Neuronal stem cell (in vitro differentiated cells): ENCODE measurements at places on chromosomes 16 and 17.

DNA sequence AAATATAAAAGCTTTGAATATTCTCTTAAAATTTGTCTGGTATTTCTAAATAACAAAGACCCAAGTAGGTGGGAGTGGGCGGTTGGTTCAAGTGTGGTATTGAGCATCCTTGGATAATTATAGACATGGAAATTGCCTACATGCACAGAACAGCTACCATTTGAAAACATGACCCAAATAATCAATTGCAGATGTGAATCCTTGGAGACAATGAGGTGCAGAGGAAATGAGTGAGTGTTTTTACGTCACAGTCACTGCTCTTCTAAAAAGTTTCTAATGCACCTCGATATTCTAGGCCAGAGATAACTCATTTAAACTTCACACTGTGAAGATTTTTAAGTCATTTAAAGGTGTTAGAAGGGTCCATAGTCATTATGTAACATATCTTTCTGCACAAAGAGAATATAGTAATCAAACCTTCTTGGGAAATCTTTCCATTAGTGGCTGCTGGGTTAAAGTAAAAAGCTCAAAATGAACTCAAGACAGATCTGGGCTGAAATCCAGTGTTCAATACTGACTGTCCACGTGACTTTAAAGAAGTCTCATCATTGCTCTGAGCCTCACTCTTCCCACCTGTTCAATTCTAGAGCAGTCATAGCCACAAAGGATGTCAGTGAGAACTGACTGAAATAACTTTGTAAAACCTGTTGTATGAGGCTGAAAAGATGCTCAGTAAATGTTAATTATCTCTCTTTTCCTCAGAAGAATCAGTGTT is 144.5 kb downstream of the CDH11 start:
- no peak for DNase-seq

- DNase-seq, result no peak
These were observed 10.5 kb upstream of the KRT38 start for GRCh38 chr17:41451154-41451728.

DNA sequence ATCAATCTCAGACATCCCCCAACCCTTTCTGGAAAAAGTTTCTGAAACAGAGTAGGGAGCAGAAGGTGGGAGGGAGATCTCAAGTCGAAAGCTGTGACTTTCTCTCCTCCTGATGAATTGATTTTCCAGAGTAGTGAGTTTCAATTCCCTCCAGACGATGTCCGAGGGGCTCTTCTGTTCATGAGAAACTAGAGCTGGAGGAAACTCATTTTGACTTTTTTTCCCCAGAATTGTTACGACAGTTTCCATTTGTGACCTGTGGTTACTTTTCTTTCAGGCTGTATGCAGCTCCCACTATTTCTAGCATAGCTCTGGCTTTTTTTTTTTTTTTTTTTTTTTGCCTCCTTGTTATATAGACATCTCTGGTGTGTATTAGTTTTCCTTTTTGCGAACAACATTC is 422.1 kb upstream of the SALL1 start:
- no peak for DNase-seq

- no peak for DNase-seq
These were observed 10.9 kb downstream of the CLUH start for GRCh38 chr17:2700491-2701141.

GRCh38 chr17:57662644-57663308 is 82.3 kb downstream of the CCDC182 start:
- DNase-seq, result peak; percentile 92

DNA sequence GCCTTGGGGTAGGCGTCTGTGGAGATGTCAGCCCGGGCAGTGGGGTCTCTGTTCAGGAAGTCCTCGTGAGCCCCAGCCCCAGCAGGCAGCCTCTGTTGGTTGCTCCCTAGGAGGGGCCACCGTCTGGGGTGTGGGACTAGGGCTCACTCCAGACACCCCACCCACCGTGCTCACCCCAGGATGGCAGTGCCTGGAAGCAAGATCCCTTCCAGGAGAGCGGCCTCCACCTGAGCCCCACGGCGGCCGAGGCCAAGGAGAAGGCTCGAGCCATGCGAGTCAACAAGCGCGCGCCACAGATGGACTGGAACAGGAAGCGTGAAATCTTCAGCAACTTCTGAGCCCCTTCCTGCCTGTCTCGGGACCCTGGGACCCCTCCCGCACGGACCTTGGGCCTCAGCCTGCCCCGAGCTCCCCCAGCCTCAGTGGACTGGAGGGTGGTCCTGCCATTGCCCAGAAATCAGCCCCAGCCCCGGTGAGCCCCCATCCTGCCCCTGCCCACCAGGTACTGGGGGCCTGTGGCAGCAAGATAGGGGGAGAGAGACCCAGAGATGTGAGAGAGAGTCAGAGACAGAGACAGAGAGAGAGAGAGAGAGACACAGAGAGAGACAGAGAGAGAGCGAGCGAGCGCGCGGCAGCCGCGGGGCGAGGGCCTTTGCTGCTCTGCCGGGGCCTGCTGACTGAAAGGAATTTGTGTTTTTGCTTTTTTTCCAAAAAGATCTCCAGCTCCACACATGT is 9.8 kb downstream of the NTHL1 start:
- no peak for DNase-seq

DNA sequence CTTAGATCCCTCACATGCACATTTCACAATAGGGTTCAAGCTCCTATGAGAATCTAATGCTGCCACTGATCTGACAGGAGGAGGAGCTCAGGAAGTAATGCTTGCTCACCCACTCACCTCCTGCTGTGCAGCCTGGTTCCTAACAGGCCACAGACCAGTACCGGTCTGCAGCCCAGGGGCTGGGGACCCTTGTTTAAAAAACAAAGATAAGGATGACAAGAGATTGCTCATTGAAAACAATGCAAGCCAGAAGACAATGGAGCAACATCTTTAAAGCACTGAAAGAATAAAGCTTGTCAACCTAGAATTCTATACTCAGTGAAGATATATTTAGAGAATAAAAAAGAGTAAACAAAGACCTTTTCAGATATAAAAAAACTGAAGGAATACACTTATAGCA is 22.8 kb upstream of the FA2H start:
- no peak for DNase-seq

DNA sequence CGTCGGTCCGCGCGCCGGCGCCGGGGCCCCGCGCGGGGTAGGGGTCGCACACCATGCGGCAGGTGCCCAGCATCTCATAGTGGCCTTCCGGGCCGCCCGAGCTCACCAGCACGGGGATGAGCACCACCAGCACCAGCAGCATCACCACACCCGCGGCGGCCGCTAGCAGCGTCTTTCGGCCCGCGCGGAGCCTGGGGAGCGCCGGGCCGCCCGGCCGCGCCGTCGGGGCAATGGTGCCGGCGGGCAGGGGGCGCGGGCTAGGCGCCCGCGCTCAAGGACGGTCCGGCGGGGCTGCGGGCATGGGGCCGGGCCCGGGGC is 237 bp downstream of the C1QL1 start:
- no peak for DNase-seq

DNA sequence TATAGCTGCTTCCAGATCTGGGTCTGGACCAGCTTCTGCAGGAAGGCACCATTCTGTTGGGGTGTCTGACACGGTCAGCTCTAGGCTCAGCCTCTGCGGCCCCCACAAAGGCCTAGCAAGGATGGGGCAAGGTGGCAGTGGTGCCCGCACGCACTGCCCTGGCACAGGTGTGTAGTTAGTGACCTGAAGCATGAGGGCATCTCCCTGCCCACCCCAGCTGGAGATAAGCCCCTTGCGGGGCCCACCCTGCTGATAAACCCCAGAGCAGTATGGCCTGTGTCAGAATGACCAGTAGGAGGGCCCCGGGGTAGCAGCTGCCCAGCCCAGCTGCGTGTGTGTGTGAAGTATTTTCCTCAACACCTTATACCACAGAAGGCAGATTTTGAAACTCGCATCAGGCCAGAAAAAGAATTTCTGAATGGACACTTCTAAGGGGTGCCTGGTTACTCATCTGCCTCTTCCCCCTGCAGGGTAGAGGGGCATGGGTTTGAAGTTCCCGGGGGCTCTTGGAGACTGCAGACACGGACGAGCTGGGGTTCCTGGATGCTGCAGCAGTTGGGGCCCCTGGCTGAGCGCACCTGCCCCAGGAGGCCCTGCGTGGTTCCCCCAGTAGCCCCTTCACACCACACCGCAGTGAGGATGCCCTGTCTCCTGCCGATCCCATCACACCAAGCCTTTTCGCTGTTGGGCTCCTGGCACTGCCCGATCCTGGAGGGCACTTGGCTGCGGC is 4.5 kb downstream of the ARHGDIA start:
- no peak for DNase-seq

- no peak for DNase-seq
These were observed 5.2 kb upstream of the NUBP1 start for GRCh38 chr16:10738231-10739077.

DNA sequence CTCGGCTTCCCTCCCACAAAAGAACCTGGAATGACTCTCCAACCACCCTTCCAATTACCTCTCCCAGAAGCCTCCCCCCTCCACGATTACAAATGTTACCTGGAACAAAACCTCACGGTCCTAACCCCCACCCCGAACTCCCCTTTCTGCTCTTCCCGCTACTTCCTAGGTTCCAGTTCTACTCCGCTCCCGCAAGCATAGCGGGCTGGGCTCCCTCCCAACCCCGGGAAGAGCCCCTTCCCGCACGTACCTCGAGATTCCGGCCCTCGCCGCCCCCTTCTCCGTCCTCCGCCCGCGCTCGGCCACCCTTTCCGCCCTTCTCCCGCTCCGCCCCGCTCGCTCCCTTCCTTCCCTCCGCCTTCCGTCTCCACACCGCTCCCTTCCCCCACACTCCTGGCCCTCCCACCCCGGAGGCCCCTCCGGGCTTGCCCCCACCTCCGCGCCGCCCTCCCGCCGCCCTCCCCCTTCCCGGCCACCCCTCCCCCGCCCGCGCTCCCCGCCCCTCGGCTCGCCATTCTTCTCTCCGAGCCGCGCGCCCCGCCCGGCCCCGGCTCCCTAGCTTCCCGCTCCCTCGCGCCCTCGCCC is 457 bp downstream of the CHTF8 start:
- peak; percentile 81 for DNase-seq

- DNase-seq, result no peak
These were observed 258.2 kb upstream of the TNRC6C start for GRCh38 chr17:77700165-77700881.

DNA sequence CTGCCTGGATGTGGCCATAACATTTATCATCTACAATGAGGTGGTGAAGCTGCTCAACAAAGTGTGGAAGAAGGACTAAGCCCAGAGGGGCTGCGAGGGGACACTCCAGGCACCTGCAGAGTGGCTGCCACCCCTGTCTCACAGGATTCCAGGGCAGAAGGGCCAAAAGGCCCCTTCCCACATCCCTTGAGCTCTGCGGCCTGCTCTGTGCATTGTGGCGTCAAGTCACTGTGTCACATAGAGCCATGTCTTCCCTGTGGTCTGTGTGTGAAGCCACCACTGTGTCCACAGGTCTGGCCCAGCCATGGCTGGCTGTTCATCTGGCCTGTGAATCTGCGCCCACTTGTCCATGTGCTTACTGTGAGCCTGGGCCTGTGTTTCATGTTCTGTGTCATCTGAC is 1714.6 kb downstream of the TP53TG3F start:
- no peak for DNase-seq

DNA sequence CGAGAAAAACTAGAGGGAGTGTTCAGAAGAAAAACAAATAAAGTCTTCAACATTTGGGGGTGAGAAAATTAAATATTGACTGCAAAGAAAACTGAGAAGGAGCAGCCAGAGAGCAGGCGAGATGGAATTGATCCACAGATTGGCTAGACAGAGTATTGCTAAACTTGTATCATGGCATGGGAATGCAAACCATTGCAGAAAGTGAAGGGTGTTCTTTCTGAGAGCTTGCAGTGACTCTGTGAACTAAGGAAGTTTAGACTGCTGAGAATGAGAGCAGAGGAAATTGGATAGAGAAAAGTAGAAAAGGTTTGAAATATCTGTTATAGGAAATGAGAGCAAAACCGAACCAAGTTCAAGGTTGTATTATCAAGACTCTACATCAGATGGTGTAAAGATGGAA is 191.5 kb downstream of the HS3ST3A1 start:
- no peak for DNase-seq

- no peak for DNase-seq
These were observed 1.4 kb upstream of the HS3ST3B1 start for GRCh38 chr17:14299280-14300141.

DNA sequence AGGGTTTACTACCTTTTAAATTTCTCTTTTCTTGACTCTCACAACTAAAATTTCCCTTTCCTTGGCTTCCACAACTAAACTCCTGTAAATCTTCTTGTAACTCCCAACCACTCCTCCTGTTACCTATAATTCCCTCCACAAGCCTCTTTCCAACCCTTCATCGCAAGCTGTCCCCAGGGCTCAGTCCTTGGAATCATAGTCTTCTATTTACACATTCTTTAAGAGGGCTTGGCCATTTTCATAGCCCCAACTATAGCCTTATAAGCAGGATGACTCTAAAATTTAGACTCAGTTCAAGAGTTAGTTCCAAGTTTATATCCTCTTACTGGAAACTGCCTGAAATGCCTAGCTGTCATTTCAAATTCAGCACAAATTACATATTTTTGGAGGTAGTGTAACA is 23.9 kb downstream of the GLG1 start:
- no peak for DNase-seq

DNA sequence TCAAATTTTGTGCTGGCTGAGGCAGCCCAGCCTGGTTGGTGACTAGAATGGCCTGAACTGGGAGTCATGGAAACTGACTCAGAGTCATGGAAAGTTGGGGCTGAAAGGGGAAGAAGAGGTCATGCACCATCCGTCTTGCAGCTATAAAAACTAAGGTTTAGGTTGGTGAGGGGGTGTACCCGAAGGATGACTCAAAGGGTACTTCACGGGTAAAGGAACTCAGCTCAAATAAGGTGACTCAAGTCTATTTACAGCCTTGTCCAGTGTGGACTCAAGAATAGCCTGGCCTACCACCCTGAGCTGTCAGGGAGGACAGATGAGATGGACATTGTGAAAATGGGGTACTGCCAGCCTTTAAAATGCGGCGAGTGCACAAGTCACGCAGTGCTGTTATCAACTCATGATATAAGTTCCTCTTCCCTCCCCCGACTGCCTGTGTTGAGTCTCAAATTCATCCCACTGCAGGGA is 18.6 kb downstream of the CD300LB start:
- DNase-seq, result no peak

GRCh38 chr16:3092501-3092941 is 6.6 kb downstream of the ZSCAN10 start:
- DNase-seq, result no peak

DNA sequence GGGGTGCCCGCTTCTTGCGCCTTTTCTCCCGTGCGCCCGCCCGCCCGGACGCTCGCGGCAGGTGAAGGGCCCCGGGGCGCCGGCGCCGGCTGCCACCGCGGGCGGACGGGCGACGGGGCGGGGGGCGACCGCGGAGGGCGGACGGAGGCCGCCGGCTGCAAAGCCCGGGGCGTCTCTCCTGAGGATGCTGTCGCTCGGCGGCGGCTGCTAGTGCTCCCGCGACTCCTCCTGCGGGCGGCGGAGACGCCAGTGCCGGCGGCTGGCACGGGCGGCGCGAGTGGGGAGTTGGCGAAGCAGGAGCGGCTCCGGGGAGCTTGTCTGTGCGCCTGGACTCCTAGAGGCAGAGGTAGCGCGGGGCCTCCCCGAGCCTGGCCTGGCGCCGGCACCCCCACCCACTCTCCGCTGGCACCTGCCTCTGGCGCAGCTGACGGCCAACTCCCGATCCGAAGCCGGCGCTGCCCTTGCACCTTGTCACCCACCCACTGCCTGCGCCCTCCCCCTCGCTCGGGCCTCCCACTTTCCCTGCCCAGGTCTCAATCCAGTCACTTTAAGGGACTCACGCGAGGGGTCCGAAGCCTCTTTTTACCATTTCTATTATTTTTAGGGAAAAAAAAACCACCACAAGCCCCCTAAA is at the start of gene FAM20A:
Gene FAM20A, minus strand, starts transcription at position 437 of the 634 bp plus-strand sequence. CDS start 701 bp downstream, outside the sequence.
- no peak for DNase-seq

GRCh38 chr16:17323171-17323570 is 147.6 kb downstream of the XYLT1 start:
- no peak for DNase-seq
